ENCODE measurements at places on chromosomes 4 and X.

GRCh38 chr4:105765690-105766407 is 57.3 kb downstream of the GSTCD start:
- DNase-seq = no peak

GRCh38 chrX:30530606-30531005 is 47.0 kb downstream of the TASL start:
- DNase-seq = no peak

- no peak for DNase-seq
Measured at GRCh38 chr4:75745161-75745560, 20.8 kb downstream of the USO1 start.

DNA sequence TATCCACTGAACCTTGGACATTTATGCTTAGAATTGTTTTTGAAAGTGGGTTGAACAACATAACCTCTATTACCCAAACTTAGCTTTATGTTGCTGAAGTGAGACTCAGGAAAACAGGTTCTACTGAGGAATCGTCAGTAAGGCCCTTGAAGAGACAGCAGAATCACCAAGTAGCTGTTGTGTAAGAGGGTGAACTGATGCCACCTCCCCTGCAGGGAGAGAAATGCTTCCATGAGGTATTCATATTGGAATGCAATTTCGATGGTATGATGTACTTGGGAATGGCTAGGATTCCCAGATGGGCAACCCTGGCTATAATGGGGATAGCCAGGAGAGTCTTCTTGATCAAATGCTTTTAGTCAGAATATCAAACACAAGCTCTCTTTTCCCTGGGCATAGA is 4.1 kb upstream of the SCRG1 start:
- DNase-seq = no peak

- no peak for DNase-seq
Measured at GRCh38 chr4:67019686-67020437, 525.4 kb downstream of the CENPC start.

DNA sequence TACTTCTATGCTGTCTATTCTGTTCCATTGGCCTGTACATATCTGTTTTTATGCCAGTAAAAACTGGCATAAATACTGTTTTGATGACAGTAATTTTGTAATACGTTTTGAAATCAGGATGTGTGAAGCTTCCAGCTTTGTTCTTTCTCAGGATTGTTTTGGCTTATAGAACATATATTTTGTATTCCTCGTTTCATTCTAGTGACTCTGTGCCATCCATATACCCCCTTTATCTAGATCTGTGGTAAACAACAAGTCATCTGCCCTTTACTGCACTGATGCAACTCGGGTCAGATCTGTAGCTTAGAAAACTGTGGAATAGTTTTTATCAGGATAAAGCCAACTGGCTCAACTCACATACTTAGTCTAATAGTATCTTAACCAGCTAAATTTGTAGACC is 233.7 kb downstream of the PRDM5 start:
- DNase-seq = no peak

GRCh38 chr4:182190306-182190705 is 52.9 kb upstream of the TENM3 start:
- DNase-seq = no peak

DNA sequence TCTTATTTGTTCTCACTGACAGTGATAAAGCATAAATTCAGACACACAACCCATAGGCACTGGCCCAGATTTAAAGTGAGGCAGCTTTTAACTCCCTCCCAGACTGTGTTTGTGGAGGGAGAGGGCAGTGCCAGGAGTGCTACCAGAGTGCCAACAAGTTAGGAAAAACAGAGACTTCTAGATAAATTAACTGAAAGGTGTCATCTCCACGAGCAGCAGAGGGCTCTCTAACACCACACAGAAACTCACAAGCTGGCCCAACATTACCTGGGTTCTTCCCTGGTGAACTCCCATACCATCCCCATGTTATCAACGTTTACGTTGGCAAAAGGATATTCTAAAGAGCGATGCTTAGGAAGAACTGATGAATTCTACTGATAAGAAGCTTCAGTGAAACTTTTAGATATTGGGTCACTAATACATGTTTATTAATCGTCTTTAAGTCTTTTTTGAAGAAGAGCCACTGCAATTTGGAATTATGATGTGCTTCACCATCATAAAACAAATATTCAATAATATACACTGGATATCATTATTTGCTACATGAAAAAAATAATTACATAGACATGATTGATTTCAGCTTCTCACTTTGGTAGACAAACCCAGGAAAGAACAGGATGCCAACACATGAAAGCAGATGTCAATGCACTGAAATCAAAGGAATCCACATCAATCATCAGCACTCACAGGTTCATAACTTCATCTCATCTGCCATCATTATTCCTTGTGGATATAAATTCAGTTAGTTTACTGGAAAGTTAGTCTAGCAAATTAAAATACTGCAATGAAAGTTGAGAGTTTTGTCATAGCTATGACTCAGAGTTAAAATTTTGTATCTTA is 121.2 kb upstream of the NAP1L5 start:
- no peak for DNase-seq

DNA sequence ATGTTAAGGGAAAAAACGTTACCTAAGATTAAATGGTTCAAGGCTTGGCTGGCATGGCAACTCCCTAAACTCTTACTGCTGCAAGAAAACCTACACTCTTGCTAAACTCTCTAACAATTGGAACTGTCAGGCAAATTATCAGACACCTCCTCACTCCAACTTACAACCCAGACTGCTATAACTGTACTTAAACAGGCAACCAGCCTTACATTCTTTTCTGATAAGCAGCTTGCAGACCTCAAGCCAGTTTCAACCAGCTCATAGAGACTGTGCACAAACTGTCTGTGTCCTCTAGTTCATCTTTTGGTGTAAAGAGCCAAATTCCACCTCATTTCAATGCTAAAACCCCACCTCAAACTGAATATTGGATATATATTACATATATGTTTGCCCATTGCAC is 504.9 kb downstream of the UBE2NL start:
- no peak for DNase-seq

DNA sequence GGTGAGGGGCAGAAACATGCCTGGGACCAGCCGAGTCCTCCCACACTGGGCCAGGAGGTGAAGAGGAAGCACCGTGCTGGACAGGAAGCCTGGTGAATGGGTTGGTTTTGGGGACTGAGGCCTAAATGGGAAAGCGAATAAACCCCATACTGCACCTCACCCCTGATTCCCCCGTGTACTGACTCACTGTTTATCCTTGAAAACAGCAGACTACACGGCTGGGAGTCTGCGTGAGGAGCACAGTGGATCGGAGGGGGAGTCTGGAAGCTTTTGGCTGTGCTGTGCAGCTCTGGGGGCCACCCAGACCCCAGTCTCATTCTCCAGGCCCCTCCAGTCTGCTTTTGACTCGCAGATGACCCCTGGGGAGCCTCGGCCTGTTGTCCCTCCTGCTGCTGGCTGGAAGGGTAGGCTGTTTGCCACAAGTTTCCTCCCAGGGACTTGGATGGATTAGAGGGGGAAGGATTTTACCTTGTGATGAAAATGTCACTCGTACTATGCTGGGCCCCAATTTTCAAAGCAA is 90.0 kb downstream of the PSAPL1 start:
- DNase-seq = no peak

DNA sequence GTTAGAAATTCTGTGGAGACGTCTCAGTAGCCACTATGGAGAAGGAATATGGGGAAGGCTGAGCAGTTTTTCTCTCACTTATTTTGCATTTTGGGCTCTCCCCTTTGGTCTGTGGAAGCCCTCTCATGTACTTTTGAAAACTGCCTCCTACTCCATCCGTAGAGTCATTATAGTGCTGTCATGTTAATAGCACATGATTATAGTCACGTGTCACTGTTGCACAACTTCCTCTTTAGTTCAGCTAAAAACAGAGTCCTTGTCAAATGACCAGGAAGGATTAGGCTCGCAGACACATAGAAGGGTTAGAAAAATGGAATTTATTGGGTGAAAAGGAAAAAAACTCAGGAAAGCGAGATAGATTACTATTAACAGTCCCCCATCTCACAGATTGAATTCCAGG is 258.2 kb upstream of the CXorf51A start:
- no peak for DNase-seq

DNA sequence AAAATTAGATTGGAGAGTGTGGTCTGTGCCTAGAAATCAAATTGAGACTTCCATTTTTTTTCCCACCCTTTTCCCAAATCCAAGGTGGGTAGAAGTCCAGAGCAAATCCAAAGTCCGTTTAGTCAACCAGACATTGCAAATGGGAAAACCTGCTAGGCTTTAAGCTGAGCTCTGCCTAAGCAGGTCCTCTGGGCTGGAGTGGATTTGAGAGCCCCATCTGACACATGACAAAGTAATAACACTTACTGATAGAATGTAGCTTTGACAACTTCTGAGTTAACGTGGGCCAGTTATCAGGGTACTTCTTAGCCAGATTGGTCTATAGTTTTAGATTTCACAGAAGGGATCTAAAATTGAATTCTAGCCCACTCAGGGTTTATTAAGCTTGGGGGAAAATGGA is 242.3 kb downstream of the GALNTL6 start:
- no peak for DNase-seq

- no peak for DNase-seq
Measured at GRCh38 chrX:77167993-77168392, 279.2 kb upstream of the FGF16 start.

- no peak for DNase-seq
Measured at GRCh38 chr4:78528327-78528726, 23.2 kb upstream of the ANXA3 start.

GRCh38 chr4:7763788-7764187 is 175.9 kb downstream of the AFAP1 start:
- no peak for DNase-seq

DNA sequence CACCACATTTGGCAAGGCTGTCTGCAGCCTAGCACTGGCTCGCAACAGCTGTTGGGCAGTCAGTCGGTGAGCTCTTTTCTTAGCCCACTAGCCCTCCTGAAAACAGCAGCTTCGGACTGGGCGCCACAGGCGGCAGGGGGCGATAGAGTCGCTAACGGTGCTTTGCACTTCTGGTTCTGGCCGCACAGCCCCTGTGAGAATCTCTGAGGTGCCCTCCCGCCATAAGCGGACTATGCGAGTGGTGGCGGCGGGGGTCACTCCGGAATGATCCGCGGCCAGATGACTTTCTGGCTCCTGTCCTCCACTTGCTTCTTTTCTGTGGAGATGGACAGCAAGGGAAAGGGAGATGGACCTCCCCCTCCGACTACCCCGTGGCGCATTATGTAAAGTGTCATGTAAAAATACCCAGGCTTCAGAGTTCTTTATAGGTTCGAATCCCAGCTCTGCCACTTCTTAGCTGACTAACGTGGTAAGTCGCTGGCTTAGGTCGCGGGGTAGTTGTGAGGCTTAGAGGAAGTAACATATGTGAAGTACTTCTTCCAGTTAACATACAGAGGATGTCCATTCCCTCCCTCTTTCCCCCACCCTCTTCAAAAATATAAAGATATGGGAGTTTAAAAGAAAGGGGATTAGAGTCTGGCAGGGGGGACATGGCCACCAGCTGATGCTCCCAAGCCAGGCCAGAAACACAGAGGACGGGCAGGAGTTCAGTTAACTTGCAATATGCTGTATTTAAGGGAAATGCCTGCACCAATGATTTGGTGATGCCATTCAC is 11.0 kb downstream of the ARHGAP36 start:
- no peak for DNase-seq

DNA sequence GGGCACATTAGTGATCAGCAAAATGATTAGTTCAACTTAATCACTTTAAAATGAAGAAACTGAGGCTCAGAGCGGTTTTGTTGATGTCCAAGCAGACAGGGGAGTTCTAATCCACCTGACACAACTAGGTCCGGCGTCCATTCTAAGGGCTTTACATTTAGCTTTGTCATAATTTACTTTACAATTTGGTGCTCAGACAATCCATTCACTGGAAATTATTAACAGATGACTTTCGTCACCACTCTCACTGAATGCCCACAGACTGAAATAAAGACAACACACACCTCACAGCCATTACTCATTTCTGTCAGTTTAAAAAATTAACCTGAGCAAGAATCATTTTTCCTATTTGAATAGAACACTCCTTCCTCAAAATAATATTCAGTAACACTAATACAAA is 10.8 kb downstream of the NR3C2 start:
- no peak for DNase-seq

GRCh38 chrX:148568763-148569162 is 68.3 kb downstream of the AFF2 start:
- DNase-seq = no peak

- no peak for DNase-seq
Measured at GRCh38 chr4:100287534-100287933, 97.3 kb upstream of the DDIT4L start.

GRCh38 chrX:47578692-47579091 is 3.5 kb upstream of the TIMP1 start:
- DNase-seq = no peak

- DNase-seq = no peak
Measured at GRCh38 chrX:672931-673330, 42.3 kb downstream of the SHOX start.

DNA sequence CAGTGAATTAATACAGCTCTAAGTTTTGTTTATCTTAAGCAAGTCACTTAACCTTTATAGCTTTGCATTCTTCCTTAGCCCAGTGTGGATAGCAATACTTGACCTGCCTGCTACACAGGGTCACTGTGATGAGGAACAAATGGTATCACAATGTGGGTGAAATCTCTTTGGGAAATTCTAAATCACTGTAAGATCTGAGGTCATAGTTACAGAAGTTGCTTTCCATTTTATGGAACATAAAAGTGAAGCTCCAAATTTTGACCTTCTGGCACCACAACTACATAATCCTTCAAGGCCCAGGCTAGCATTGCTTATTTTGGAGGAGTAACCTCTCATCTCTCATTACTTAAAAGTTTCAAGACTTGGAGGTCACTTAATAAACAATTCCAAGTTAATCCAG is 227.7 kb downstream of the USP46 start:
- no peak for DNase-seq

- DNase-seq = no peak
Measured at GRCh38 chr4:118936406-118936805, 47.8 kb downstream of the SYNPO2 start.

GRCh38 chr4:168411318-168412150 is 68.8 kb downstream of the DDX60L start:
- DNase-seq = no peak

DNA sequence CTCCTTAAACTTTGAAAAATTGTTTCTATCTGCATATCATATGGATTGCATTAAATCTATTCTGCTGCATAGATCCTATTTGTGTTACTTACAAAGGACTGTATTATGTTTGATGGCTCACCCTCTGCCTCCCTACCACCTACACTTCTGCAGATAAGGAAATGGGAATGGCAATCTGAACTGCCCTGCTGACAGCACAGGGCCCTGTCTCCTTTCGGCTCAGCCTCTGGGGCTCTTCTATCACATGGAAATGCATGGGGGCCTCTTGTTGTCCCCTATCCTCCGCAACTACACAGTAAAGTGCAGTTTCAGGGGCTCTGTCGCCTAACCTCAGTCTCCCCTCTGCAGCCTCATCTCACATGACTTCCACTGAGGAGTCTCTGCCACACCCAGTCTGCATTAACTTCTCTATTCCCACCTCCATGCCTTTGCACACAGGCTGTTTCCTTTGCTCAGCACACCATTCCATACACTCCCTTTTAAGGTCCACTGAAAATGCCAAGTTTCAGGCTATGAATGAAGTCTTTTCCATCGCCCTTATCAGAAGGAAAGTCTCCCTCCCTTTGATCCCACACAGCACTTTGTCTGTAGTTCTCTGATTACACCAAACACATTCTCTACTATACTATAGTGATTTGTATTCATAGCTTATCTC is 12.5 kb downstream of the RELL1 start:
- DNase-seq = no peak

All from coronary artery (tissue), 2 donors.